ENCODE measurements at places on chromosomes 6 and 20.

GRCh38 chr6:3244003-3244831 is 14.5 kb upstream of the PSMG4 start:
- DNase-seq = no peak

GRCh38 chr6:78909391-78909790 is 42.0 kb downstream of the IRAK1BP1 start:
- DNase-seq = no peak

- no peak for DNase-seq
Measured at GRCh38 chr6:166603043-166603690, 16.7 kb upstream of the RAMACL start.

- no peak for DNase-seq
Measured at GRCh38 chr6:74161380-74161779, 465.4 kb downstream of the CD109 start.

Measured in NCI-H2171 (cell line).